Memory B cell (primary cell): ENCODE measurements at places on chromosomes 13 and 19.

- DNase-seq = no peak
Observed at GRCh38 chr19:19094513-19094912, 30.7 kb downstream of the SLC25A42 start.

DNA sequence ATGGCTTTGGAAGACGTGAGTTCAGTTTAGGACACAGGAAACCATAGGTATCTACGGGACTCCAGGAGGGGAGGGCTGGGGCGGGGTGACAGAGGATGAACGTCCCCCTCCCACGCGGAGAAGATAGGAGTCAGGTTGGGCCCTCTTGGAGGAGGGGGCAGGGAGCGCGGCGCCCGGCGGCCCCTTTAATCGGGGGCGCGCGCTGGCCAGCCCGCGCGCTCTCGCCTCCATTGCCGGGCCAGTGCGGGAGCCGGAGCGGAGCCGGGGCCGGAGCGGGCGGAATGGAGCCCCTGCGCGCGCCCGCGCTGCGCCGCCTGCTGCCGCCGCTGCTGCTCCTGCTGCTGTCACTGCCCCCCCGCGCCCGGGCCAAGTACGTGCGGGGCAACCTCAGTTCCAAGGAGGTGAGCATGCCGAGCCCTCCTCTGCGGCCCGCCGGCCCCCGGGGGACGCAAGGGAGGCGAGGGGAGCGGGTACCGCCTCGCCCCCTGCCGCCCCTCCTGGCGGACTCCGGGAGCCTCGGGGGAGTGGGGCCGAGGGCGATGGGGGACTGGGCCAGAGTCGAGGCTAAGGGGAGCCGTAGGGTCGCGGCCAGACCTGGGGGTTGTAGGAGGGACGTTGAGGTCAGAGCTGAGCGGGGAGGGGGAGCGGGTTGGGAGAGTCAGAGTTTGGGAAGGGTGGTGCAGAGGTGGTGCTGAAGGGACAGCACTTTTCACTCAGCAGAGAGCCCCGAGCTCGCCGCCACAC, at the start of gene TMEM145:
TSS of gene TMEM145 (plus strand) at position 214 of the 744 bp plus-strand sequence. CDS start at position 282, 68 bp downstream.
- peak; percentile 49 for DNase-seq

GRCh38 chr13:28495538-28496187, 735 bp upstream of the FLT1 start:
- DNase-seq = no peak

- no peak for DNase-seq
Observed at GRCh38 chr13:44104197-44104490, 224.4 kb downstream of the LACC1 start.

DNA sequence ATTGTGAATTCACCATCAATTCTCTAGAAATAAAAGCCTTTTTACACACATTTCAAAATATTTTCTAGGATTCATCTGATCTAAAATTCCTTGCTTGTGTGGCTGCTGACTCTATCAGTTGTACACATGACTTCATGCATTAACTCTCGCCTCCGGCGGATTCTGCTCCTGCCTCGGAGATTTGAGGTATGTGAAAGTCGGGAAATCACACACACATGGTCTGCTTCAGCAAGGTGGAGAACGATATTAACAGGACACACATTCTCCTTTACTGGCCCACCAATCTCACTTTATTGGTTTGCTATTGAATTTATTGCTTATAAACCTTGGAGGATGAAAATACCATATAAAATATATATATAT, 855.7 kb downstream of the SLITRK5 start:
- no peak for DNase-seq
